Thoracic aorta (tissue), 2 donors: ENCODE measurements at places on chromosomes 4 and X. TPM values are rescaled to one million over a fixed set of nuclear protein-coding genes. Genes with fewer than 3 reads are reported as not detected.

DNA sequence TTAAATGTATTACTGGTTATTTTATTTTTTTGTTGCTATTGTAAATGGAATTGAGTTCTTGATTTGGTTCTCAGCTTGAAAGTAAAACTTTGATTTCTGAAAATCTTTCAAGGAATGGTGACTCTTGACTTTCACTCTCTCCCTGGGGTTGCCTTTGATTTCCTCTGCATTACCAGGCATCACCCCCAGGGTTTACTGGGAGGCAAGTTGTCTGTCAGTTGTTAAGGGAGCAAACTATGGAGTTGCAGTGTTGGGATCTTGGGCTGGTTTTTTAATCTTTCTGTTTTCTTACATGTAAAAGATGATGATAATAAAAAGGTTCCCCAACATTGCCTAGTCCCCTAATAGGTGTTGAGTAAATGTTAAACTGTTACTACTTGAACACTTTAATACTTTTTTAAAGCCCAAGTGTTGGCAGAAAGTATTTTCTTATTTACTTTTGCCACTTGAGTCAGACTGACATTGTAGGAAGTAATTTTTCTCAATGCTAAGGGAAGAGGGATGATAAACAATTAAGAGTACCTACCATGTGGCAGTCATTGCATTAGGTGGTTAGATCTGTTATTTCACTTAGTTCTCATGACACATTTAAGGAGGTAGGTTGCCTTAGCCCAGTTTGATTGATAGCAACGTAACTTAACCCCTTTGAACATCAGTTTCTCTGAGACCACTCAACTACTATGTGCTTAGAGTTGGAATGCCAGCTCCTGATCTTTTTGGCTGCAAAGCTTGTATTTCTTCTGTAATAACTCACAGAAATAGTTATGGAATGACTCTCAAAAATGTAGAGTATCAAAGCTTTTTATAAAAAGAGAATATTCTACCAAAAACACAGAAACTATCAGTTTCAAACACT, 67.1 kb downstream of the DCLK2 start:
- DNase-seq, result no peak
- peaks cover 22% of the 10 kb centered on the region for H3K4me1 ChIP-seq
- H3K36me3 ChIP-seq, result no peaks in the 10 kb centered on the region
- no peak overlapping the region for H3K4me3 ChIP-seq
- no peaks in the 10 kb centered on the region for H3K27me3 ChIP-seq

DNA sequence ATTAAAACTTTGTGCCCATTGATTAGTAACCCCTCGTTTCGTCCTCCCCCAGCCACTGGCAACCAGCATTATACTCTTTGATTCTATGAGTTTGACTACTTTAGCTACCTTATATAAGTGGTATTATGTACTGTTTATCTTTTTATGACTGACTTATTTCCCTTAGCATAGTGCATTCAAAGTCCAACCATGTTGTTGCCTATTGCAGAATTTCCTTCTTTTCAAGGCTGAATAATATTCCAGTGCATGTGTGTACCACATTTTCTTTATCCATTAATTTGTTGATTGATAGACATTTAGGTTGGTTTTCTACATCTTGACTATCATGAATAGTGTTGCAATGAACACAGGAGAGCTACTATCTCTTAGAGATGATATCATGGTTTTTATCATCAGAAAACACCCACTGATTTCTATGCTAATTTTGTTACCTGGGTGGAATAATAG, 3.2 kb downstream of the ALB start:
- no peak overlapping the region for H3K4me3 ChIP-seq
- H3K27ac ChIP-seq, result no peak overlapping the region
- no peaks in the 10 kb centered on the region for H3K27me3 ChIP-seq

- no peak overlapping the region for H3K4me3 ChIP-seq
- no peak overlapping the region for H3K27ac ChIP-seq
- no peaks in the 10 kb centered on the region for H3K4me1 ChIP-seq
- no peak for DNase-seq
- H3K27me3 ChIP-seq, result no peaks in the 10 kb centered on the region
- H3K36me3 ChIP-seq, result no peaks in the 10 kb centered on the region
Measured at GRCh38 chrX:135416546-135416945, 5.2 kb upstream of the SMIM10L2A start.

DNA sequence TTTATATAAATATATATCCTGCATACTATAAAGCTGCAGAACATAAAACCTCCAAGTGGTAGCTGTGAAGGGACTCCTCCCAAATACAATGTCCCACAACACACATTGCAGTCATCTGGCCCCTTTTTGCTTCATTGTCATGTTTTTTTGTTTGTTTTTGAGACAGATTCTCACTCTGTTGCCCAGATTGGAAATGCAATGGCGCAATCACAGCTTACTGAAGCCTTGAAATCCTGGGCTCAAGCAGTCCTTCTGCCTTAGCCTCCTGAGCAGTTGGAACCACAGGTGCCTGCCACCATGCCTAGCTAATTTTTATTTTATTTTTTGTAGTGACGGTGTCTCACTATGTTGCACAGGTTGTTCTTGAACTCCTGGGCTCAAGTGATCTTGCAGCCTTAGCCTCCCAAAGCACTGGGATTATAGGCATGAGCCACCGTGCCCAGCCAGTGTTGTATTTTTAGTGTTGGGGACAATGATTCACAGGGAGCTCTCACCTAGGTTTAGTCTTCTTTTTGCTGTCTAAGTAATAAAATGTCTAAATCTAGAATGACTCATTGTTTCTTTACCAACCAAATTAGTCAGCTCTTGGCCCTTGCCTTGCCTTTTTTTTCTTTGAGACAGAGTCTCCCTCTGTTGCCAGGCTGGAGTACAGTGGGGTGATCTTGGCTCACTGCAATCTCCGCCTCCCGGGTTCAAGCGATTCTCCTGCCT, 24.0 kb upstream of the XIAP start:
- no peak overlapping the region for H3K27ac ChIP-seq
- no peaks in the 10 kb centered on the region for H3K27me3 ChIP-seq
- no peaks in the 10 kb centered on the region for H3K4me1 ChIP-seq
- no peak overlapping the region for H3K4me3 ChIP-seq
- no peaks in the 10 kb centered on the region for H3K36me3 ChIP-seq
- no peak for DNase-seq

- H3K4me3 ChIP-seq, result no peak overlapping the region
- H3K27ac ChIP-seq, result no peak overlapping the region
- no peak for DNase-seq
- H3K36me3 ChIP-seq, result no peaks in the 10 kb centered on the region
Measured at GRCh38 chr4:88137112-88137511, 21.3 kb downstream of the ABCG2 start.

DNA sequence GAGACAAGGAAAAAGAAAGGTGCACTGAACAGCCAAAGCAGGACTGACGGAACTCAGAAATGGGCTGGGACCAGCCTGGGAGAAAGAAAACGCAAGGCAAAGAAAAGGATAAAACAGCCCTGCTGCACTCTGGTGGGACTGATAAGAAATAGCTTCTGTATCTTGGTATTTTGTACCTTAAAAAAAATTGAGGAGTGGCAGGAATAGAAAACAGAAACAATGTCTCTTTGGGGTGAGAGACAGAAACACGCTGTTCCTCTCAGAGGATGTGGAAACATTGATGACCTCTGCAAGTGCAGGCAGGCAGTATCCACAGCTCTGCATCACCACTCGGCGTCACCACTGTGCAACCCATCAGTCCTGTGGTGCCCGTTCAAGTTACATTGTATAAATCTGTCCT, 152.5 kb upstream of the SPRY1 start:
- H3K4me1 ChIP-seq, result peaks cover 10% of the 10 kb centered on the region
- H3K27me3 ChIP-seq, result no peaks in the 10 kb centered on the region
- no peak for DNase-seq
- H3K4me3 ChIP-seq, result no peak overlapping the region

DNA sequence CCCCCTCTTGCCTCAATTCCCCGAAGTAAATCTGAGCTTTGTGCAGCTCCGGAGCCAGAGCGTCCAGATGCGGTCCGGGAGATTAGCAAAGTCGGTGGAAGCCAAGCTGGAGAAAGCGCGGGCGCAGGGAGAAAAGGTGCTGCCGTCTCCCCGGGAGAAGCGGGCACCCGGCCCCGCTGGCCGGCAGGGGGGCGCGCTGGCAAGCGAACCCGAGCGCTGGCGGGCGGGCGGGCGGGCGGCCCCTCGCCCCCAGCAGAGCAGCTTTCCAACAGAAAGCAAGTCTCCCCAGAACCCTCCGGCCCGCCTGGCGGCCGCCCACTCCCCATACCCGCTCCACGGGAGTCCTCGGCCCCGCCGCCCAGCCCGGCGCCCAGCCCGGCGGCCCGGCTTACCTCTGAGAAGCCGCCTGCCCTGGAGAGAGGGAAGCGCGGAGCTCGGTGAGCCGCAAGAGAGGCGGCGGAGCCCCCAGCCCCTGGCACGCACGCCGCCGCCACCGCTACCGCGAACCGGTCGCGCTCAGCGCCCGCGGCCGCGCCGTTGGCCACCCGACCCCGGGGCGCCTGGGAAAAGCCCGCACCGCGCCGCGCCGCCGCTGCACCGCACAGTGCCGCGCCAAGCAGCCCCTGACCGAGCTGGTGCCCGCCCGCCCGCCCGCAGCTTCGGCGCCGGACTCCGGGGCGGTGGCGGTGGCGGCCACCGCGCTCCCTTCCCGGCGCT, 529 bp upstream of the CITED1 start:
- no peaks in the 10 kb centered on the region for H3K36me3 ChIP-seq
- peaks cover 5% of the 10 kb centered on the region for H3K4me1 ChIP-seq
- no peak for DNase-seq
- H3K4me3 ChIP-seq, result peak overlapping the region; percentile 74
- no peaks in the 10 kb centered on the region for H3K27me3 ChIP-seq
- H3K27ac ChIP-seq, result no peak overlapping the region

DNA sequence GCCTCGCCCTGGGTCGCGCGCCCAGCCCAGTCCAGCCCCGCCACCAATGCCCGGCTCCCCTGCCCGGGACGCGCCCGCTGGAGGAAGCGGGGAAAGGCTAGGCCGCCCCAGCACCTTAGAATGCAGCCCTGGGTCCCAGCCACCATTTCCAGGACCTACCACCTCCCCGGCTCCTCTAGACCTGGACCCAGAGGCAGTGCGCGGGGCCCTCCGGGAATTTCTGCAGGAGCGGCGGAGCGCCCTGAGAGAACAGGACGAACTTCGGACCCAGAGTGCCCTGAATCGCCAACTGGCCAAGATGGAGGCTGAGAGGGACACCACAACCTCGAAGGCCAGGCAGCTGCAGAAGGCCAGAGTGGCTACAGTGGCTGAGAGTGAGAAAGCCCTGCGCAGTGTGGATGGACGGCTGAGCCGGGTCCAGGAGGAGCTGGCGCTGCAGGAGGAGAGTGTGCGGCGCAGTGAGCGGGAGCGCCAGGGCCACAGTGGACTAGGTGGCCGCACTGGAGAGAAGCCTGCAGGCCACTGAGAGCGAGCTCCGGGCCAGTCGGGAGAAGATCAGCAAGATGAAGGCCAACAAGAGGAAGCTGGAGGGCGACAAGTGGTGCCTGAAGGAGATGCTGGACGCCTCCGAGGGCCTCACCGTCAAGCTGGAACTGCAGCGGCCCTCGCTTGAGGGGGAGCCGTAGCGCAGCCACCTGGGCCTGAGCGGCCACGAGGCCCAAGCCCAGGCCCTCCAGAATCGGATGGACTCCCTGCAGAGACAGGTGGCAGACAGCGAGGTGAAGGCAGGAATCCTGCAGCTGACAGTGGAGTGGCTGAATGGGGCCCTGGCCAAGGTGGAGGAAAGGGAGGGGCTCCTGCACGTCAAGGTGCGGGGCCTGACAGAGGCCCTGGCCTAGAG, 15.5 kb downstream of the SMIM10L2A start:
- H3K27ac ChIP-seq, result no peak overlapping the region
- H3K36me3 ChIP-seq, result no peaks in the 10 kb centered on the region
- no peak overlapping the region for H3K4me3 ChIP-seq
- no peaks in the 10 kb centered on the region for H3K27me3 ChIP-seq
- no peaks in the 10 kb centered on the region for H3K4me1 ChIP-seq

DNA sequence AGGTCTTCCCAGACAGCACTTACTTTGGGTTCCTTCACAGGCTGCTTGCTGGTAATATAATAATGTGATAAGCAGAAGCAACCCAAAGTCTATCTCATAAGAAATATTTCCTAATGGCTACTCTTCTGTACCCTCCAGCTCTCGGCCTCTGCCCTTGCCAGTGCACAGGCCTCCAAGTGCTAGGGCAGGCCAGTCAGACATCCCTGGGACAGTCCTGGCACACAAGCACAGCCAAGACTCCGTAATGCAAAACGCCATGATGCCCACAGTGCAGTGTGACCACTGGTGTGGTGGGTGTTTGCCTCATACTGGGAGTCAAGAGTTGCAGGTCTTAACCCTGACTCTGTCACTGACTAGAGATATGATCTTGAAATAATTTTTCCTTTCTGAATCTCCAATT, 35.1 kb downstream of the RNF150 start:
- no peaks in the 10 kb centered on the region for H3K27me3 ChIP-seq
- H3K36me3 ChIP-seq, result no peaks in the 10 kb centered on the region
- no peak overlapping the region for H3K27ac ChIP-seq
- DNase-seq, result no peak
- H3K4me1 ChIP-seq, result no peaks in the 10 kb centered on the region
- no peak overlapping the region for H3K4me3 ChIP-seq

GRCh38 chr4:6372649-6373525, 99.5 kb downstream of the PPP2R2C start:
- H3K36me3 ChIP-seq, result no peaks in the 10 kb centered on the region
- no peak for DNase-seq
- no peaks in the 10 kb centered on the region for H3K4me1 ChIP-seq
- H3K4me3 ChIP-seq, result no peak overlapping the region
- no peaks in the 10 kb centered on the region for H3K27me3 ChIP-seq
- H3K27ac ChIP-seq, result no peak overlapping the region

The SLC7A11 gene
- total RNA-seq, result 2.6 TPM

The F8 gene
- total RNA-seq, result 7.7 TPM

DNA sequence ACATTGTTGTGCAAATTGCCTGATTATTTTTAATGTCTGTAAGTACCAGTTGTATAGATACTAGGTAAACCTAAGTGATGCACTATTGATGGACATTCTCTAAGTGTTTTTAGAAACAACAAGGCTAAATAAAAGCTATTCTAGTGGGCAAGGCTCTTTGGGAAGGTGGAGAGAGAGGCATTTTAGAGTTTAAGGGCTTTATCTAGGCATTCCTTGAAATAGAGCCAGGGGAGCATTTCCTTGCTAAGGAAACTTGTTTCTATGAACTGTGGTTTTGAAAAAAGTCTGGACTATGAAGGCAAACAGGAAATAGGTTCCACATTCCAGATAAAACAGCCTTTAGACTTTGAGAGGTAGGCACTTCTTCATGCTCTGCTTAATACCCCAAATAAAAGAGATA, 23.8 kb downstream of the BMX start:
- H3K4me3 ChIP-seq, result no peak overlapping the region
- H3K27ac ChIP-seq, result no peak overlapping the region
- no peak for DNase-seq
- H3K36me3 ChIP-seq, result no peaks in the 10 kb centered on the region
- no peaks in the 10 kb centered on the region for H3K4me1 ChIP-seq

- no peak overlapping the region for H3K27ac ChIP-seq
- no peaks in the 10 kb centered on the region for H3K36me3 ChIP-seq
- no peak for DNase-seq
- H3K4me3 ChIP-seq, result peak overlapping the region; percentile 86
- H3K27me3 ChIP-seq, result no peaks in the 10 kb centered on the region
Measured at GRCh38 chrX:68832101-68832416, 3.2 kb downstream of the EFNB1 start.

The C4orf54 gene
- total RNA-seq, result 0.07 TPM
